ENCODE measurements at places on chromosomes 3 and 15.

- DNase-seq: no peak
These were observed 3.2 kb downstream of the EIF1B start for GRCh38 chr3:40312661-40313226.

- no peak for DNase-seq
These were observed 88.3 kb downstream of the RSL24D1 start for GRCh38 chr15:55108448-55108847.

GRCh38 chr3:74134831-74135230 lies 479.6 kb downstream of the CNTN3 start:
- DNase-seq: no peak

DNA sequence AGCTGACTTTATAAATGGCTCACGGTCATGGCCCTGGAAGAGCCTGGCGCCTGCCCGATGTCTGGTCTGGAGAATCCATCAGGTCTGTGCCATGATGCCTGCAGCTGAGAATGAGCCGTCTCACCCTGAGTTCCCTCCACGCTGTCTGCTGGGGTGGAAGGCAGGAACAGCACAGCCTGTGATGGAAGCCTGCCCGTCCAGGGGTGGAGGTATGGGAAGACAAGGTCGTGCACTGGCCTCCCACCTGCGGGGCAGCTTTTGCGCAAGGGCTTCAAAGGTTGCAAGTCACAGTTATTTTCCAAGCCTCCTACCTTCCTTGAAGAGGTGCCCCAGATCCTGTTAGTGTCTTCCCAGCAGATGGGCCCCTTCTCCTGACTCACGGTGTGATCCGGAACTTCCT lies 275.5 kb downstream of the FAM43A start:
- no peak for DNase-seq
